Pons (tissue), 1 donor: ENCODE measurements at places on chromosomes 12 and 14.

DNA sequence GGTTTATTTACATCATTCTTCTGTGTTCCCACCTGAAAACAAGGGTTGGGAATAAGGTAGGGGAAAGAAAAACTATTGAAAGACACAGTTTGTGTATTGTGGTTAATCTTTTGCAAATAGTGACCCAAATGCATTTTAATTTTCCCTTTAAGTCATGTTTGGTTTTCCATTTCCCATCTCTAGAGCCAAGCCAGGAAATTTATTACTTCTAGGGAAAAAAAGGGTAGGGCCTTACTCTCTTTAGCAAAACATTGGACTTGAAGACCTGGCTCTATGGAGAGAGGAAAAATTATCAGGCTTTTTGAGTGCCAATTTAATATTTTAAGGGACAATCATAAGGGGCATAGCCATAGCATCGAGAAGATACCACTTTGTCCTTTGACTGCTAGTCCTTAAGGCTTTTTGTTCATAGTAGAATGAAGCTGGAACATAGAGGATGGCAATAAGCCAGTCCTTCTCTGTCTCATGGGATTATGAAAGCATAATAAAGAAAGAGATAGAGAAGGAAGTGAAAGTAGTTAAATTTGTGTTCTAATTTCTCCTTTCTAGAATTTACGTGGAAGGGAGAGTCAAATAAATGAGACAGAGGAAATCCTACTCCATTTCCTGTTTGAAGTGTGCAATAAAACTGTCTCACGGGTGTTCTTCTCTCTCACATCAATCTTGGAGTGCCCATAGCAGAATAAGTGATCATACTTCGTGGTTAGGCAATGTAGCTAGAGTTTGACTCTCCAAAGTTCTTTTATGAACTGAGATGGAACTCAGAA is 50.9 kb upstream of the PPFIA2 start:
- peak; percentile 28 for DNase-seq

DNA sequence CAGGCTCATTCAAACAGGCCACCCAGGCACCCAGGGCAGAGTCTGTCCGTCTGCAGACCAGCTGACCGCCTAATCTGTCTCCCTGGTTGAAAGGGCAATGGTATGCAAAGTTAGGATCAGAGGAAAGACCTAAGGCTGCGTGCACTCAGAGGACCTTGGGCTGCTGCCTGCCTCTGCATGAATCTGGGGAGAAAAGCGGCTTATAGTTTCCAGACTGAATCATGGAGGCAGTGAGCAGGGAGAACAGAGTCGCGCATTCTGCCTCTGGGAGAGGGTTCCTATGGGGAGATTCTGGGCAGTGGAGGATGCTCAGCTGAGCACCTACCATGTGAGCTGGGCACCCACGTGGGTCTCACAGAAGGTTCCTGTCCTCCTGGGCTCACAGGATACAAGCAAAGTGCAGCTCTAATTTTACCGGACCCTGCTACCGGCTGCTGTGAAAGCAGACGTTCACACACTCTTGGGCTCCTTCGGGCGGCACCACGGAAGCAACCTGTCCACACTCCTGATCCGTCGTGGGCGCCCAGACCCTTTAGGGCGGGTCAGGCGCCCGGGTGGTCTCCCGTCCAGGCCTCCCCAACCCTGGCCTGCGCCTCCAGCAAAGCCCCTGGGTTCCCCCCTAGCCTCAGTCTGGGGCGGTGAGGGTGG is 772 bp downstream of the SCARB1 start:
- peak; percentile 75 for DNase-seq

DNA sequence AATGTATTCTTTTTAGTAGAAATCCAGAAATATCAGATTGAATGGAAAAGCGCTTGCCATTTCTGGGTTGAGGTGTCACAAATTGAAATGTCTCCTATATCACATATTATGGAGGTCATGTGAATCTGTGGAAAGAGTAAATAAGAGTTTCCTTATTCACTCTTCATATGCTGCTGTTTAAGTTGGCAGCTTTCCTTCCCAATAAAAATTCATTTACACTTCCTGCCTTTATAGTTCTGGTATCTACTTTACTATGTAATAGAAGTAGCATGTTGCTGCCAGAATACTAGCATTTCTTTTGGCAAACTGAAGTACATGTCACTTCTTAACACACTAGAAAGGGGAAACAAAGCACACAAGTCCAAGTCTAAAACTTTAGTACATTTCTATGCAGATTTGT is 60.8 kb downstream of the SDR9C7 start:
- no peak for DNase-seq

GRCh38 chr12:16612647-16613046 is 6.7 kb upstream of the LMO3 start:
- DNase-seq: no peak

- no peak for DNase-seq
Observed at GRCh38 chr14:59334253-59334652, 130.9 kb downstream of the GPR135 start.

DNA sequence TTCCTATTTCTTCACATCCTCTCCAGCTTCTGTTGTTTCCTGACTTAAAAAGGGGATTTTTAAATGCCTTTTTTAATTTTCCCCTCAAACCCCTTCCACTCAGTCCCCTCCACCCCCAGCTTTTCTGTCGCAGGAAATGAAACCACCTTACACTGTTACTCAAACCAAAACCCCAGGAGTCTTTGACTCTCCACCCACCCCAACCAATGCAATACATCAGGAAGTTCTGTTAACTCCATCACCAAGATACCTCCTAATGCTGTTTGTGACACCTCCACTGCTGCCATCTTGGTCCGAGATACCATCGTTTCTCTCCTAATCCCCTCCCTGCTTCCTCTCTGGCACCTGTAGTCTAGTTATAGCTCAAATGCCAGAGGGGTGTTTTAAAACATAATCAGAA is 25.4 kb upstream of the CPM start:
- no peak for DNase-seq

DNA sequence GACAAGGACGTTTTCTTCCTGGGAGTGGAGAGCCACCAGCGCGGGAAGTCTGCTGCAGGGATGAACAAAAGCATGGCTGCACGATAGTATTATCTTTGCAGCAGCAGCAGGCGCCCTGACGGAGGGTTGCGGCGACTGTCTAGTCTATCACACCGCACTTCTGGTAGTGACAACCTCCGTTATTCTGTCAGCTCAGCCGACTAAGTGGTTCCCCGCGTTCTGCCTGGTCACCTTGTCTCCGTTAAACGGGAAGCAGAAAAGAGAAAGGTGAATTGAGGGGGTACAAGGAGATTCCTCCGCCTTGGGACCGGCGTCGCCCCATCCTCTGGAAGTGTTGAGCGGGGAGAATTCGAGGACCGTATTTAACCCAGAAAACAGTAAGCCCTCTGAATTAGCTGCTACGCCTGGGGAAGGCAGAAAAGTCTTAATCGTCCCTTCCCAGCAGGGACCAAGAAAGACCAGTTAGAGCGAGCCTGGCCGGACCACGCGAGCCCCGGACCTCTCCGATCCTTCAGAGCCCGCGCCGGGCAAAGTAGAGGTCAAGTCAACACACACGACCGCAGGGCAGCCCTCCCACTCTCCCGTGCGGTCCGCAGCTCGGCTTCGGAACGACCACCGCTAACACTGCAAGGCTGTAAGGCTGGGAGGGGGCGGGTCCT is 536 bp upstream of the DAAM1 start:
- no peak for DNase-seq

DNA sequence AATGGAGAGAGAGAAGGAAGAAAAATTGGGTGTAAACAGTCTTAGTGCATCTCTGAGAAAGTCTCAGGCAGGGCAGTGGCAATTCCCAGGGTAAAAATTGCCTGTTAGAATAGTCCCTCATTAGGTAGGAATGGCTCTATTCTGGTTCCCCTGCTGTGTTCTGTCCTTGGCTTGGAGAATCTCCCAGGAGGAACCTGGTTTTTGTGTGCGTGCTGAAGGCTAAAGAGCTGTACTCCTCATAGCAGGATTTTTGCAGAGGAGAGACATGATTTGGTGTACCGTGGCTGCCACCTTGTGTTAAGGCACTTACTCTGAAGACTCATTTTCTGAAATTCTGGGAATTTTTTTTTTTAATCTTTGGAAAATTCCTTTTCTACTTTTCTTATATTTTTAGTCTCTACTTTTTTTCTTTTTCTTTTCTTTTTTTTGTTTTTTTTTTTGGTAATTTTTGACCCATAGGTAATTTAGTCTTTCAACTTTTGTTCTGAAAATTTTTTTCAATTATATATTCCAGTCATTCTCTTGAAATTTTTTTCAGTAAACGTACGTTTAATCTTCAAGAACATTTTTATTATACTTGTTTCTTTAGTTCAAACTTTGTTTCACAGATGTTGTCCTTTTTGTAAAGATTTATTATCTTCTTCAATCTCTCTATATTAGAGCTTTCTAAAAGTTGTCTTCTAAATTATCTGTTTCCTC is 63.8 kb downstream of the FBXO33 start:
- peak; percentile 73 for DNase-seq

DNA sequence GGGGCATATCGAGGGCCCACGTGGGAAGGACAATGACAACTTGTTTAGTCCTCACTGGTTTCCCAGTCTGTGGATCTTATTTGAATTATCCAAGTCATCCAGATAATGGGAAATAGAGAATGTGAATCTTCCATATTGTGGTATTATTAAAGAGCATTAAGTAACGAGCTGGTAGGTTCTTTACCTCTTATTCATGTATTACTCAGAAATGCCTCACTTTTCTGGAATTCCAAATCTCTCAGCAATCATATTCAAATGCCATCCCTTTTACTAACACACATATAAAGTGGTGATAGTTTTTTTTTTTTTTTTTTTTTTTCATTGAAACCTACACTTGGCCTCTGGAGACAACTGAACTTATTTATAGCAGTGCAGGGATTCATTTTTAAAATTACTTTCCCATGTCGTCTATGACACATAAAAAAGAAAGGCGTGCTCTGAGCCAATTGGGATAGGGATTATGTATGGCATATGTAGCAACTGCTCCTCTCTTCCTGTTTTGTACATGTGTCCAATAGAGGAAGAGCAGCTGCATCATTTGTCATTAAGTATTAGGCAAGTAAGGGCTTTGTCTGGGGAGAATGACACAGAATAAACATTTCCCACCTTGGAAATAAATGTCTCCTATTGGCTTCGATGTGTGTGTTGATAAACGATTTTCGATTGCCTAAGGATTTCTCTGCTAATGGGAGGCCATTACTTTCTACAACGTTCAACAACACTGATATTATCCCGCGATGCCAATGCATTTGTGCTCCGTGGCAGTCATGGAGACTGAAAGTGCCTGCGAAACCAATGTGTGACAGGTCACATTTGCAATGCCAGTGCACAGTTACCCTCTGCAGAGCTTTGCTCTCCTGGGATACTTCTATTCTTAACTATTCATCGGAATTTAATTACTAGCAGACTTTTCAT is 78.6 kb upstream of the IFNG-AS1 start:
- no peak for DNase-seq

- DNase-seq: no peak
Observed at GRCh38 chr12:26275313-26276131, 80.1 kb downstream of the SSPN start.

DNA sequence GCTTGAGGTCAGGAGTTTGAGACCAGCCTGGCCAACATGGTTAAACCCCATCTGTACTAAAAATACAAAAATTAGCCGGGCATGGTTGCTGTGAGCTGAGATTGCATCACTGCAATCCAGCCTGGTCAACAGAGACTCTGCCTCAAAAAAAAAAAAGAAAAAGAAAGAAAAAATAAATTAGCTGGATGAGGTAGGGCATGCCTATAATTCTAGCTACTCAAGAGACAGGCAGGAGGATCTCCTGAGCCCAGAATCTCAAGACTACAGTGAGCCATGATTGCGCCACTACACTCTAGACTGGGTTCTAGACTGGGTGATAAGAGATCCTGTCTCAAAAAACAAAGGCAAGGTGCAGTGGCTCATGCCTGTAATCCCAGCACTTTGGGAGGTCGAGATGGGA is 16.9 kb downstream of the PPP4R3A start:
- no peak for DNase-seq

DNA sequence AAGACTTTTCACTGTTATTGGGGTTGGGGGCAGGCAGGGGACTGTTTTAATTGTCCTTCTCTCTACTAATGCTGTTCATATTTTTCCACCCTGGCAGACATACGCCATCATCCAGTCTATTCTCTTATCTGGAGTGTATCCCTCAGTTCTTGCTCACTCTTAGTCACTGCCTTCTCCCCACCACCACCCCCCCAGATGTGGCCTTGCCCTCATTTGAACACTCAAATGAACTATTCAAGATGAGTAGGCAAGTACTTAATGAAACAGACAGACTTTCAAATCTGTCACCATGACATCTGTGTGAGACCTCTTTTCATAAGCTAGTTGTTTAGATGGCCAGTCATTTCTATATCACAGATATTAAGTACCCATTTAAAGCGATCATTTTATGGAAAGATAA is 10.1 kb downstream of the NUDT4 start:
- no peak for DNase-seq

DNA sequence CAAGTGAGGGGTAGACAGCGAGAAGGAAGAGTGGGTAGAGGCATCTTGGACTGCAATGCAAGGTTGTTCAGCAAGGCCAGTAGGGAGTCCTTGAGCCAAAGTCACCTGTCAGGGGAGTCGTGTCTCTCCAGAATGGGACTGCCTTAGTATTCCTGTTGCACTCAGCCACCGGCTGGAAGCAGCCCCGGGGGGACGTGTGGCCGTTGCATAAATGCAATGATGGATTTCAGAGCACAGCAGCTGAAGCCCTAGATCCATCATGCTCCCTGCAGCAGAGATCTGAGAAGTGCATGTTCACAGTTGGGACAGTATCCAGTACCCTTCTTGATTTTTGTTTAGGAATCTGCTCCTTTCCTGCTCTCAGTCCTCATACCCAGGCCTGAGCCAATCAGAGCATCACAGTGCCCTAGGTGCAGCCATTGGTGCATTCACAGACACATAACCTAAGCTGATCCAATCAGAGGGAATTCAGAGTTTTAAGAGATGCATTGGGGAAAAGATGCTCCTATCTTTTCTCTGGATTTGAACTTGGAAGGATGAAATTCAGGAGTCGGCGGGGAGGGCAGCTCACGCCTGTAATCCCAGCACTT is 62.9 kb downstream of the HSPB8 start:
- DNase-seq: no peak

DNA sequence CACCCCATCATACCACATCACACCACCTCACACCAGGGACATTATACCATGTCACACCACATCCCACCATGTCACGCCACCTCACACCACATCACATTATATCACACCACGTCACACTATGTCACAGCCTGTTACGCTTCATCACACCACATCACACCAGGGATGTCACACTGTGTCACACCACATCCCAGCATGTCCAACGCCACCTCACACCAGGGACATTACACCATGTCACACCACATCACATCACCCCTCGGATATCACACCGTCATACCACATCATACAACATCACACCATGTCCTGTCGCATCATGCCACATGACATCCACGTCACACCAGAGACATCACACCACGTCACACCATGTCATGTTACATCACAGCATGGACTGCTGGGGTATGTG is 235.5 kb downstream of the TMEM121 start:
- no peak for DNase-seq

DNA sequence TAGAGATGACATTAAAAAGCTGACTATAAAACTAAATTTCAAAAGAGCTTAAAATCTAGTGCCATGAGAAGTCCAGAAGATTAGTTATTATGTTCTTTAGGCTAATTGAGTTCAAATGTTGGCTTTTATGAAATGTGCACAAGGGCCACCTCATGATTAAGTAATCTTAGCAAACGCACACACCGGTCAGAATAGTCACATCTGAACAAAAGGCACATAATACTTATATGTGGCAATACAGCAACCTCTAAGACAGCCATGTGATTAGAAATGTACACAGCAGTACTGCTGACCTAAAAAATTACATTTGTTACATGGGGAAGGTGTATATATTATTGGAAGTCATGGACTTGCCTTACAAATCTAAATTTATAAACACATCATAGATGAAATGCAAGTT is 344.7 kb upstream of the GARIN6 start:
- DNase-seq: no peak
